Spinal cord (tissue), 10 donors: ENCODE measurements at places on chromosomes 3 and 15.
A peak's percentile ranks its signal among the peaks of the same experiment; 100 is the strongest.

- DNase-seq = no peak
- peaks cover 27% of the 10 kb centered on the region for H3K4me1 ChIP-seq
- no peak overlapping the region for H3K27ac ChIP-seq
- H3K36me3 ChIP-seq = no peaks in the 10 kb centered on the region
Observed at GRCh38 chr15:66063147-66063546, 190.4 kb downstream of the MEGF11 start.

DNA sequence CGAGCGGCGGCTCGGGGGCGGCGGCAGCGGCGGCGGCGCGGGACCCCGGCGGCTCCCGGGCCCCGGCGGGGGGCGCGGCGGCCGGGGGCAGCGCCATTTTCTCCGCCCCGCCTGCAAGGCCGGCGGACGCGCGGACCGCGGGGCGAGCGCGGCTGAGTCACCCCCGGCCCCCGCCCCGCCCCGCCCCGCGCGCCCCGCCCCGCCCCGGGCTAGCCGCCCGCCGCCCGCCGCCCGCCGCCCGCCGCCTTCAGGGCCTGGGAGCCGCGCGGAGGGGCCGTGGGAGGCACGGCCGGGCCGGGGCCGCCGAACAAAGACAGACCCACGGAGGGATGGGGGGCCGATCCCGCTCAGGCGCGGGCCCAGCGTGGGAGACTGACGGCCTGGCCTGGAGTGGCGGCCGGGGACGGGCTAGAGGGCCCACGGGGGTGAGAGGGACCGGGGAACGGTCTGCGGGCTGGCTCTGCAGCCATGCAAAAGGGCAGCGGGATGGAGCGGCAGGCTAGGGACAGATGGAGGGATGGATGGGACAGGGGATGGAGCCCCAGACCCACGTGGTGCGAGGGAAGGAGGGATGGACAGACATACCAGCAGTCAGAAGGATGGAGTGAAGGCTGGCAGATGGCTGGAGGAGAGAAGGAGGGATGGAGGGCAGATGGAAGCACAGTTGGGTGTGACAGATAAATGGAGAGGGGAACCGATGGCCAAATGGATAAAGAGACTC, at the start of gene EIF4E3:
Gene EIF4E3, minus strand, starts transcription at position 132 of the 721 bp plus-strand sequence. Its CDS starts 35 bp downstream, at position 97.
- DNase-seq = no peak
- no peak within 1 kb of the TSS for H3K27ac ChIP-seq
- H3K27me3 ChIP-seq = peaks cover 2% of the 10 kb centered on the region
- H3K36me3 ChIP-seq = no peaks in the 10 kb centered on the region
- peak within 1 kb of the TSS; percentile 66 for H3K4me3 ChIP-seq
- H3K4me1 ChIP-seq = peaks cover 31% of the 10 kb centered on the region

- H3K4me3 ChIP-seq = no peak overlapping the region
- no peak overlapping the region for H3K27ac ChIP-seq
- H3K36me3 ChIP-seq = no peaks in the 10 kb centered on the region
- DNase-seq = no peak
Observed at GRCh38 chr3:184659797-184660301, 52.0 kb downstream of the MAGEF1 start.

DNA sequence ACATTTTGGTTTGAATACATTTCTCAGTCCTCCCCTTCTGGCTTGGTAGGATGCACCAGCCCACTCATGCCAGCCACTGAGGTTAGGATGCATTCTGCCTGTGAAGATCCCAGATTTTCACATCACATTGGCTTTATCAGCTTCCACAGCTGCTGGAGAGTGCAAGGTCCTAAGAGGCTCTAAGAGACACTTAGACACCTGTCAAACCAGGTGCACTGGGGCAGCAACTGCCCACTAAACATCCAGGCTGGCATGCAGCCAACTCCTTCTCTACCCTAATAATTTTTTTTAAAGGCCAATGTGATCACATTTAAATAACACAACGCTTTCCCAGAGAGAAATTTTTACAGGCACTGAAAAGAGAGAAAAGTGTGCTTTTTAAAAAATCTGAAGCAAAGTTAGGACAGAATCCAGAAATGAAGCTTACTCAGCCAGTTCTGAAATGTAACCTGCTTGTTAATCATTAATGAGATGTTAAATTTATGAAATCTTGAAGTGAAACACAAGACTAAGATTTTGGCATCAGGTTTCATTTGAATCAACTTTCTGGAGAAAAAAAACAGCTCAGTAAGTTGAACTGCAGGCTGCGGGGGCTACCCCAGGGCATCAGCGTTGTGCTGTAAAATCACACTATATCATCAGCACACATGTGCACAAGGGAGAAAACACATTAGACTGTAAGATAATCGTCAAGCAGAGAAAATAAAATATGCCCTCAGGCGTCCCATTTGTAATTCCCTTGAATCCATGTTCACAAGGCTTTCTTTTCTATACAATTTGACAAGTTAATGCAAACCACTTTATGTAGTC, 312.9 kb downstream of the ZBBX start:
- DNase-seq = no peak

GRCh38 chr3:70861855-70862254, 549.4 kb upstream of the MDFIC2 start:
- DNase-seq = no peak
- no peaks in the 10 kb centered on the region for H3K36me3 ChIP-seq
- H3K4me1 ChIP-seq = no peaks in the 10 kb centered on the region
- H3K4me3 ChIP-seq = no peak overlapping the region
- H3K27me3 ChIP-seq = no peaks in the 10 kb centered on the region
- no peak overlapping the region for H3K27ac ChIP-seq

DNA sequence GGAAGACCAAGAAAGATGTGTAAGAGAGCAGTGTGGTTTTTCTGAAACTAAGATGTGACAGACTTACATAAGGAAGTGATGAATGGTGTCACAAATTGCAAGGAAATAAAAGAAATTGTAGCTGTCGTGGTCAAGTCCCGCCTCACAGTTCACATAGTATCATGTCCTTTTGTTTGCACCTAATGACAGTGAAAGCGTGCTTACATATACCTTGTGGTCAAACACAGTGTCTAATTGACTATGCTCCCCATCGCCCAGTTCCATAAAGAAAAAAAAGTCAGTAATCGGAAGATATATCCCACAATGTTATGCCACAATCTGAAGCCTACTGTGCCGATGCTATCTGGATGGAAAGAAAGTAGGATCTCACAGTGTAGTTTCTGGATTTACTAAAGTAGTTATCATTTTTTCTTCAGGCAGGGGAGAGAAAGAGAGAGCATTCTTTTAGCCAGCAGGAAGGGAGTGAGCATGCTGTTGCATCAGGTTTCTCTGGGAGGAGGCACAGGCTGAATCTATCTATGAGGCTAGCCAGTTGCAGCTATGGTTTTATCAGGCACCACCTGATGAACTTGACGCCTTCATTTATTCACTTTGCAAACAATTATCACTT, 9.8 kb upstream of the PLSCR1 start:
- H3K27ac ChIP-seq = no peak overlapping the region
- H3K27me3 ChIP-seq = no peaks in the 10 kb centered on the region
- no peak overlapping the region for H3K4me3 ChIP-seq
- no peak for DNase-seq

GRCh38 chr3:101081999-101082398, 88.8 kb upstream of the ABI3BP start:
- no peaks in the 10 kb centered on the region for H3K4me1 ChIP-seq
- H3K4me3 ChIP-seq = no peak overlapping the region
- DNase-seq = no peak
- H3K27me3 ChIP-seq = no peaks in the 10 kb centered on the region

- H3K27ac ChIP-seq = no peak overlapping the region
- no peak overlapping the region for H3K4me3 ChIP-seq
- H3K27me3 ChIP-seq = no peaks in the 10 kb centered on the region
- H3K4me1 ChIP-seq = no peaks in the 10 kb centered on the region
Observed at GRCh38 chr3:182769673-182770072, 23.6 kb upstream of the ATP11B start.

GRCh38 chr3:30810625-30811024, 83.8 kb downstream of the GADL1 start:
- DNase-seq = no peak
- no peaks in the 10 kb centered on the region for H3K36me3 ChIP-seq
- H3K4me3 ChIP-seq = no peak overlapping the region
- no peaks in the 10 kb centered on the region for H3K27me3 ChIP-seq
- no peak overlapping the region for H3K27ac ChIP-seq
- no peaks in the 10 kb centered on the region for H3K4me1 ChIP-seq

GRCh38 chr3:157551961-157552360, 48.7 kb upstream of the VEPH1 start:
- H3K4me3 ChIP-seq = no peak overlapping the region
- no peaks in the 10 kb centered on the region for H3K27me3 ChIP-seq
- H3K36me3 ChIP-seq = no peaks in the 10 kb centered on the region
- H3K27ac ChIP-seq = no peak overlapping the region

DNA sequence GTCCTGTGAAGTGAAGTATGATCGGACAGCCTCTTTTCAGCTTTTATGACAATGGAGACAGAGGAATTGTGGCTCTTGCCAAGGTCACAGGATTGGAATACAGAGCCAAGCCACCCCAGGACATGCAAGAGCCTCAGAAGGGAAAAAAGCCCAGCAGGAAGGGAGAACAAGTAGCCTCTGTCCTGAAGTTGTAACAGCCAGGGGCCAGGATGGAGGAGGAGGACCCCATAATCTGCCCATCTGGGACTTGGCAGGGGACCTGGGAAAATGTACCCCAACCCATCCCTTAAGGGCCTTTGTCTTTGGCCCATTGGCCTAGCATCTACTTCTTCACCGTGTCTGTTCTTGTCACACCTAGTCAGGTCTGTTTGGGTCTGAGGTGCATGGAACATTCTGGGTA, 60.4 kb upstream of the POLG start:
- no peak for DNase-seq
- H3K4me3 ChIP-seq = no peak overlapping the region
- H3K27me3 ChIP-seq = peaks cover 11% of the 10 kb centered on the region
- H3K36me3 ChIP-seq = peaks cover 72% of the 10 kb centered on the region

GRCh38 chr3:152405915-152406802, 137.4 kb downstream of the MBNL1 start:
- H3K4me3 ChIP-seq = no peak overlapping the region
- no peak for DNase-seq
- H3K27ac ChIP-seq = no peak overlapping the region
- no peaks in the 10 kb centered on the region for H3K4me1 ChIP-seq

DNA sequence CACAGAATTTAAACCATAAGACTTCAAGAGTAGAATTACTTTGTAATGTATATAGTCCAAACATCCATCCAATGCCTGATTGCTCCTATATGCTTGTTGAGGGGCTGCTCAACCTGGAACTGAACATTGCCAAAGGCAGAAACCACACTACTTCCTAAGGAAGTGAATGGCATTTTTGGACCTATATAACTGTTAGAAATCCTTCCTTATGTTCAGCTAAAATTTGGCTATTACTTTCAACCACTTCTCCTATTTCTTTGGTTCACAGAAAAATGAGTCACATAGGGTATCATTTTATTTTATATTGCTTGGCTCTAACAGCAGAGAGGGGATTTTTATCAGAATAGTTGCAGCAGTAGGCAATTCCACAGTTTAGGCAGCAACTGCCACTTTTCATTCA, 342.1 kb downstream of the SLC9A9 start:
- H3K27ac ChIP-seq = no peak overlapping the region
- DNase-seq = no peak
- H3K4me3 ChIP-seq = no peak overlapping the region
- no peaks in the 10 kb centered on the region for H3K36me3 ChIP-seq

GRCh38 chr3:56347219-56347871, 120.9 kb downstream of the ERC2 start:
- no peak overlapping the region for H3K4me3 ChIP-seq
- no peaks in the 10 kb centered on the region for H3K36me3 ChIP-seq
- H3K4me1 ChIP-seq = no peaks in the 10 kb centered on the region
- H3K27me3 ChIP-seq = no peaks in the 10 kb centered on the region
- DNase-seq = no peak

GRCh38 chr3:157069846-157070677, 89.9 kb downstream of the CCNL1 start:
- peaks cover 14% of the 10 kb centered on the region for H3K4me1 ChIP-seq
- no peaks in the 10 kb centered on the region for H3K27me3 ChIP-seq
- no peak for DNase-seq
- peak overlapping the region; percentile 17 for H3K27ac ChIP-seq
- no peaks in the 10 kb centered on the region for H3K36me3 ChIP-seq

GRCh38 chr3:183613366-183614285, 21.8 kb upstream of the KLHL24 start:
- no peaks in the 10 kb centered on the region for H3K4me1 ChIP-seq
- no peaks in the 10 kb centered on the region for H3K36me3 ChIP-seq
- H3K27me3 ChIP-seq = no peaks in the 10 kb centered on the region
- H3K4me3 ChIP-seq = no peak overlapping the region

DNA sequence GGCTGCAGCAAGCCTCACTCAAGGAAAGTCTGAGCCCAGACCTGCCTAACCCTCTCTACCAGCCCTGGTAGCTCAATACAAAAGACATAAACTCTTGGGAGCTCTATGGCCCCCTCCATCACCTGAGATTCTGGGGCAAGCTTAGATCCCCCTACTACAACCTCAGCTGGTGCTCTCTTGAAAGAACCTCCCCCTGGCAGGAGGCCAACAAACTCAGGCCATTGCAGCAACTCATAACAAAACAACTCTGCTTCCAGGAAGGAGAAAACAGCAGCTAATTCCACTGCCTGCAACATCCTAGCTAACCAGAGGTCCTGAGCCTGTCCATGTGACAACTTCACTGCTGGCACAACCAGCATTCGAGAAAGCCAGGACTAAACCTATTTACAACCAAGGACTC, 169.2 kb downstream of the ROBO1 start:
- no peaks in the 10 kb centered on the region for H3K27me3 ChIP-seq
- H3K27ac ChIP-seq = no peak overlapping the region
- H3K4me3 ChIP-seq = no peak overlapping the region

DNA sequence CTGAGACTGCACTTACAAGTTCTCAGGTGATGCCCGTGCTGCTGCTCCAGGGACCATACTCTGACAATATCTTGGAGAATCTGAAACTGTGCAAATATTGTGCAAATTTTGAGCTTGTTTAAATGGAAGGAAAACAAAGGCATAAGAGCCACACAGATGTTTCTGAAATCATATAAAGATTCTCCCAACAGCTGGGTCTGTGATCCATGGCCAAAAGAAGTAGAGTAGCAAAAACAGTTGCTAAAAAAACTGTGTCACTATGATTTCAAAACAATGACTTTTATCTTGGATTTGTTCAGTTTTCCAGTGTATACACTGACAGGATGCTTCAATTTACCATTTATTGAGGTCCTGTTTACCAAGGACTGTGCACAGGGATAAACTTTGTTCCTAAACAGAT, 25.3 kb downstream of the NPTN start:
- no peak overlapping the region for H3K4me3 ChIP-seq
- no peaks in the 10 kb centered on the region for H3K27me3 ChIP-seq
- no peaks in the 10 kb centered on the region for H3K36me3 ChIP-seq
- no peak overlapping the region for H3K27ac ChIP-seq
- H3K4me1 ChIP-seq = no peaks in the 10 kb centered on the region

GRCh38 chr3:195544634-195545033, 1.5 kb upstream of the PPP1R2 start:
- peaks cover 13% of the 10 kb centered on the region for H3K4me1 ChIP-seq
- no peak overlapping the region for H3K4me3 ChIP-seq
- DNase-seq = no peak
- peaks cover 9% of the 10 kb centered on the region for H3K27me3 ChIP-seq
- no peak overlapping the region for H3K27ac ChIP-seq
